ENCODE measurements at places on chromosomes 12 and 14.

DNA sequence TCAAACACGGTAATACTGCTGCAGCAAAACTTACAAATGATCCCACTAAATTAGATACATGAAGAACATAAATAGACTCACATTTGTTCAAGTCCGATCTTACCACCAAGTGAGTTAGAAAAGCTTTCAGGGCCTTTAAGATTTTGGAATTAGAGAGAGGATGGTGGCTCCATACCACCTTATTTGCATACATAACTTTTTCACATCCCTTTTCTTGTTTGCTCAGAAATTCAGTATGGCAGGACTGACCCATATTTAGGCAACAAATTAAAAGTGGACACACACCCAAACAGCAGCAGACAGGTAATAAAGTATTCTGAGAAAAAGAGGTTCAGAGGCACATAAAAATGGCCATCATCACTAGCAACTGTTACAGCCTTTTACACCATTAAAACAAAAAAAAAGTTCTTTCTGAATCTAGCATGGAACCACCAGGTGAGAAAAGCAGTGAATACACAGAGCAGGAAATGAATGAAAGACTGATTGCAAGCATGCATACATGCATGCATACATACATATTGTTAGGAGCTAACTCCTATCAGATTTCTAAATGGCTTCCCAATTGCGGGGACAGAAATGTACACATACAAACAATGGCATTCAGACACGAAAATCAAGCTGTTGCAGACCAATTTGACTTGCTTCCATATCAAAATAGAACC lies 23.3 kb downstream of the STXBP6 start:
- no peak for DNase-seq

GRCh38 chr14:49908433-49908782 lies 15.5 kb downstream of the ARF6 start:
- DNase-seq, result no peak

GRCh38 chr12:111024205-111024801 lies 103.9 kb upstream of the MYL2 start:
- DNase-seq, result peak; percentile 17

DNA sequence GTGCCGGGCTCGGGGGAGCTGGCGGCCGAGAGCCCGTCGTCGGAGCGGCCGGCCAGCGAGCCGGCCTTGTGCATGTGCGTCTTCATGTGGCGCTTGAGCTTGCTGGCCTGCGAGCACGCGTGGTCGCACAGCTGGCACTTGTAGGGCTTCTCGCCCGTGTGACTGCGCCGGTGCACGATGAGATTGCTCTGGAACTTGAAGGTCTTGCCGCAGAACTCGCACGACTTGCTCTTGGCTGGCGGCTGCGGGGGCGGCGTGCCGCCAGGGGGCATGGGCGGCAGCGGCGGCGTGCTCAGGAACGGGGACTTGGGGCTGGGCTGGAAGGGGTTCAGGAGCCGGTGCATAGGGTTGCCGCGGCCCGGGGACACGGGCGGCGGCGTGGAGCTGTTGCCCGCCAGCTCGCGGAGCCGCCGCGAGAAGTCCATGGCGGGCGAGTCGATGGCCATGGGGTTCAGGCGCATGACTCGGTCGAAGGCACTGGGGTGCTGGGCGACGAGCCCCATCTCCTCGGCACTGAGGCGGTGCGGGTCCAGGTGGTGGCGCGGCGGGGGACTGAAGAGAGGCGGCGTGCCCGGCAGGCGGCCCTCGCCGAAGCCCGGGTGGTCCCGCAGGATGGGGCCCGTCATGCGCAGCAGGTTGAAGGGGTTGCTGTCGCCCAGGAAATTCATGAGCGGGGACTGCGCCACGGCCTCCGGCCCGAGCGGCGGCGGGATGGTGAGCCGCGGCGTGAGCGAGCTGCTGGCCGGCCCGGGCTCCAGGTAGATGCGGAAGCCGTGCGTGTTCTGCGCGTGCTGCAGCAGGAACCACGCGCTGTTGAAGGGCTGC lies 96.5 kb downstream of the BCL11B start:
- no peak for DNase-seq

- DNase-seq, result peak; percentile 94
Measured at GRCh38 chr14:57390037-57390805, at the start of gene NAA30. NAA30 (plus strand) TSS chr14:57390586; CDS start chr14:57390958, 372 bp downstream.

- no peak for DNase-seq
Measured at GRCh38 chr12:115485503-115485902, 792.0 kb downstream of the MED13L start.

DNA sequence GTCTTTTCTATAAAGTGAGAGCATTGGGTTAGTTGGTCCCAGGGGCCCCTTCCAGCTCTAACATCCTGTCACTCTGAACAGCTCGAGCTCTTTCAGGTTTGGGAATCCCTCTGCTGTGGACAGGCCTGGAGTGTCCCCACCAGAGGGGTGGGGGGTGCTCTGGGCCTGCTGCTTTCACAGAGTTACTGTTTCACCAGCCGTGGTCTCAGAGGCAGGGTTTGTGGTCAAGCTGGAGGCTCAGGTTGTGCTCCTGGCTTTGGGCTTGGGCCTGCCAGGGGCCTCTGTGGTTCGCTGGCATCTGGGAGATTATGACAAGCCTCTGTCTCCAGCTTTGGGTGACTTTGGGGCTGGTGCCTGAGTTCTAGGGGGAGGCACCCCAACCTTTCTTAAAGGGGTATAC lies 59.6 kb downstream of the FBXL14 start:
- DNase-seq, result no peak

DNA sequence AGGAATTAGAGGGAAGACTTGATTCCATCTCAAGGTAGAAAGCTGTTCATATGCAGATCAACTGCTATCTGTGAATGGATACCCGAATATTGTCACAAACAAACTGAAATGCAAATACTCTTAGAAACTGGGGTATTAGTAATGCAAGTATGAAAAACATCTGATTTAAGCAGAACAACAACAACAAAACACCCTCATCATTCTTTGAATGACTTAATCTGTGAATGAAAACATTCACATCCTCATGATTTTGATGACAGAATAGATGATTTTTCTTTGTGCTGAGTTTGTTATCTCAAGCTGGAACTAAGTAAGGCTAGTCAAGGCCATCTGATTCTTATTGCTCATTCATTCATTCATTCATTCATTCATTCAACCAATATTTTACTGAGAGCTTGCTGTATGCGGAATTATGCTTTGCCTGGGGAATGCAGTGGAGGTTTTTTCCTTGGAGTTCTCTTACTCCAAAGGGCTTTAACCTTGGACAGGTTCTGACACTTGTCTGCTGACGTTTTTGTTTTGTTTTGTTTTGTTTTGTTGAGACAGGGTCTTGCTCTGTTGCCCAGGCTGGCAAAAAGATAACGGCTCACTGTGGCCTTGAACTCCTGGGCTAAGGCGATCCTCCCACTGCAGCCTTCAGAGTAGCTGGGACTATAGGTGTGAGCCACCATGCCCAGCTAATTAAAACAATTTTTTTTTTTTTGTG lies 23.3 kb downstream of the OR10G3 start:
- DNase-seq, result no peak

DNA sequence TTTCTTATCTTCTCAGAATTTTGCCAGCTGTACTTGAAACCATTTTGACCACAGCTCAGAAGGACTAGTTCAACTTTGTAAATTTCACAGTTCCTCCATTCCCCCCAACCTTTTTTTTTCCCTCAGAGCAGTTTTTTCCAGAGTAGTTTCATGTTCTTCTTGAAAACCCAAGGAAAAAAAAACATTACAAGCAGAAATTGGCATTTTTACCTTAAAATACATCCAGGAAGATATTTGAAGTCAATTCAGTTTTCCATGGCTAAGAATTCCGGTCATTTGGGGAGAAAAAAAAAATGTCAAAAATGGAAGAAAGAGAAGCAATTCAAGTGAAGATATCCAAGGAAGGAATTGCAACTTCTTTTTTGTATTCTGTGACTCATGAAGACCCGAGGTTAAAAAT lies 39.5 kb downstream of the SYNE2 start:
- no peak for DNase-seq

- peak; percentile 11 for DNase-seq
Measured at GRCh38 chr12:20127413-20127812, 240.9 kb upstream of the PDE3A start.

DNA sequence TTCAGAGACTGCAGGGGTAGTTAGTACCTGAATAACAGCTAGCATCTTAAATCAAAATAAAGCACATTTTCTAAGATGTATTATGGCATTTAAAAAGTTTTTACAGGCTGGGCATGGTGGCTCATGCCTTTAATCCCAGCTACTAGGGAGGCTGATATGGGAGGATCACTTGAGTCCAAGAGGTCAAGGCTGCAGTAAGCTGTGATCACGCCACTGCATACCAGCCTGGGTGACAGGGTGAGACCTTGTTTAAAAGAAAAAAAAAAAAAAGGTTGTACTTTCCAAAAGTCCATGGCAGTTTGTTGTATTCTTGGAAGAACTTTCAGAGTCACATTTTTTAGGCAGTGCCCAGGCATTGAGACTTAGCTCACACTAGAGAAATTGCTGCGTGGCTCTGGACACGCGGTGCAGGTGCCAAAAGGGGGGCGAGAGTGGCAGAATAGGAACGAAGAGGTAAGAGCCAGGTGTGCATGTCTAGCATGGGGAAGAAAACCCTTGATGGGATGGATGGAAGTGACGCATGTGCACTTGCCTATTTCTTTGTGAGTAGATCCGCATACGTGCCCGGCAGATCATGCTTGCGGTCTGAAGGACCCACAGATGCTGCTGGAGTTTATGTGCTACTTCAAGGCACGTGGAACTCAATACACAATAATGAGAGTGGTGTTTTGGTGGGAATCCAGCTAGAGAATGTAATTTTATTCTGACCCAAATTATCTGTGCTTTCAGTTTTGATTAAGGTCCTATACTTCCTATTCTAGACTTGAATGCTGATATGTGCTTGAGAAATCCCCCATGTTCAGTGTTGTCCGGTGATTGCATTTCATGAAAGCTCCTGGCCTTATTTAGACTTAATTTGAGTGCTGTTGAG lies 11.9 kb downstream of the ANKRD13A start:
- DNase-seq, result no peak

DNA sequence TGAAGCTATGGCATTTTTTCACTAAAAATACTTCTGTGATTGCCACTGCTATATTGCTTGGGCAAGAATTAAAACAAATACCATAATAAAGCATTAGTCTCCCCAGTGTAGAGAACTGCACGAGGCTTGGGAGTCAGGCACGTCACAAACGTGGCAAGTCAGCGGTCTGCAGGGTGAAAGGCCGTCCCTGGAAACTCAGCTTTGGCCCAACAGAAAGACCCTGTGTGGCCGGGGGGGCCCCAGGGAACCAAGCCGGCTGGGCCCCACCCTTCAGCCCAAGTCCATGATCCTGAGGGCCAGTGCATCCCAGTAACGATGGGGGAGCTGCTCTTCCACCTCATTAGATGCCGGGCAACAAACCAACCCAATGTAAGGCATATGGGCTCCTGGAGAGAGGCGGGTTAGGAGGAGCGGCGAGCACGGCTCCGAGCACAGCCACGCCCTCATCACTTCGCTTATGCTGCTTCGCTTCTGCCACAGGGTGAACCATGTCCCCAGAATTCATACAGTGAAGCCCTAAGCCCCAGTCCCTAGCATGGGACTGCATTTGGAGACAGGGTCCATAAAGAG lies 50.9 kb upstream of the GPR68 start:
- no peak for DNase-seq

DNA sequence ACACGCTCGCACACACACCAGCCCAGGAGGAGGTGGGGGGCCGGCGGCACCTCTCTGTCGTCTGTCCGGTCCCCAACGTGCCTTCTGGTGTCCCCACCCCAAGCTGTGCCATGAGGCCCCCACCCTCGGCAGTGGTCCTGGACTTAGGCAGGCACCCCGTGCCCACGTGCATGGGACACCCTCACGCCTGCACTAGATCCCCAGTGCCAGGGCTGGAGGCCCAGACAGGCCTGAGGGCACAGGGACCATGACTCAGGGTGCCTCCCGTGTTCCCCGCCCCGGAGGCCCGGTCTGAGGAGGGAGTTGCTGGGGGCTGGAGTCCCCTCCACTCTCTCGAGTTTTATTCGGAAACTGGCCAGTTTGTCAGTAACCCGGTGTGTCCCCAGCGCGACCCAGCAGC lies 38.8 kb downstream of the LRCOL1 start:
- no peak for DNase-seq

DNA sequence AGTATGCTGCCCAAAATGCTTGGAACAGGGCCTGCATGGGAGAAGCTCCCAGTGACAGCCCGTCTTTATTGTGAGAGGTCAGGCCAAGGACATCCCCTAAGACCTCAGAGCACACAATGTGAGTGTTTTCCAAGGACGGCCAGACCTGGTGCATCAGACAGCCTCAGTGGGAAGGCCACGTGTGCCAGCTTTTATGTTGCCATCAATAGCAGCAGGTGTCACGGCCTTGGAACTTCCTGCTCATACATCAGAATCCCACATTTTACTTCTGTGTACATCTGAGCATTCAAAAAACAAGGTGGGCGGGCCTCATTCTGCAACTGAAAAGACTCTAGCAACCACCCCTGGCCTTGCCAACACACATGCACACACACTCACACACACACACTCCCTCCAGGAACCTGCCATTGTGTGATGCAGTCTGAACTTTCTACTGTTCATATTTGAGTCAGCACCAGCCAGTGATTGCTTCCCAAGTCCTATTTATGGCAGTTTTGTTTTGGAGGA lies 753.1 kb upstream of the TBX3 start:
- DNase-seq, result no peak

- peak; percentile 78 for DNase-seq
Measured at GRCh38 chr12:67765776-67766766, 117.5 kb downstream of the DYRK2 start.

DNA sequence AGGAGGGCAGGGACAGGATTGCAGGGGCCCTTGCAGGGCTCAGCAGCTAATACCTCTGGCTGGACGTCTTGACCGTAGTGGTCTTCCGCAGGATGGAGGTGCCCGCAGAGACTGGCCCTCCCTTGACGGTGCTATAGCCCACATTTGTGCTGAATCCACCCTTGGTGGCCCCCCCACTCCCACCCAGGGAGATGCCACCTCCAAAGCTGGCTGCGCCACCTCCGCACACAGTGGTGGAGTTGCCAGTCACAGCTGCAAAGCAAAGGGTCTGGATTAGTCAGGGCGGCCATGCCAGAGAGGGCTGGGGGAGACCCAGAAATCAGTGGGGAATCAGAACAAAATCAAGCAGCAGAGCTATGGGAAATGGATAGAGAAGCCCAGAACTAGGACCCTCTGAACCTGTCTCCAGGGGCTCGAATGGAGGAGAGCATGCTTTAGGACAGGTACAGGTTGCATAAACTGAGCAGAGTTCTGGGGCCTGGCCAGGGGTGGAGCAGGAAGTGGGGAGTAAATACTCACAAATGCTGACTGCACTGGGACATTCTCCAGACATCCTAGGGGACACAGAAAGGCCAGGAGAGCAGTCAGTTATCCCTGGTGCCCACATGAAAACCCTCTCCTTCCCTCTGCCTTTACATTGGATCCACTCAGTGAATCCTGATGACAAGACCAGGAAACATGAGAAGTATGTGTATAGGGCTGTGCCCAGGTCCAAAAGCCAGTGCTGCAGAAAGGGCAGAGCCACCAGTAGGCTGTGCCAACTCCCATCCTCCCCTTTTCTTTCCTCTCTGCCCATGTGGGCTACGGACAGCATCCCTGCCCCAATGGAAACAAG lies 8.1 kb upstream of the KRT4 start:
- peak; percentile 9 for DNase-seq

GRCh38 chr14:44027397-44027796 lies 479.7 kb downstream of the FSCB start:
- no peak for DNase-seq

GRCh38 chr12:132558042-132558856 lies 52.1 kb downstream of the LRCOL1 start:
- DNase-seq, result no peak

GRCh38 chr14:80927083-80927989 lies 14.2 kb downstream of the CEP128 start:
- no peak for DNase-seq

Measured in fibroblast of skin of scalp (primary cell).